ENCODE measurements at places on chromosomes 6 and 20.

DNA sequence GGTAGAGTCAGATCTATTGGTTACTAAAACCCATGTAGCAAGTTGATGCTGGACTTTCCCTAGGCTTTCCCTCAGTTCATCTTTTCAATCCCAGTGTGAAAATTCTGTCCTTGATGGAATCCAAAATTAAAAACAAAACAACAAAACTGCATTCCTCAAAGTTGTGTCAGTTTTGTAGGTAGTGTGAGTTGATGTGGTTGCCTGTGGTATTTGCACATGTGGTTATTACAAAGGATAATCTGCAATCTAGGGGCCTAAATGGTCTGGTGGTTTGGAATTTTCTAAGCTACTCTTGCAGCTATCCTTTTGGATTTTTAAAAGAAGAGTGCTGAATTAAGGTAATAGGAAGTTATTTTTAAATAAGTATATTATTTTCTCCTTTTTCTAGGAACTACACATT, 132.2 kb upstream of the SCGN start:
- no peak for DNase-seq

GRCh38 chr6:37802810-37803209, 16.7 kb upstream of the ZFAND3 start:
- no peak for DNase-seq

DNA sequence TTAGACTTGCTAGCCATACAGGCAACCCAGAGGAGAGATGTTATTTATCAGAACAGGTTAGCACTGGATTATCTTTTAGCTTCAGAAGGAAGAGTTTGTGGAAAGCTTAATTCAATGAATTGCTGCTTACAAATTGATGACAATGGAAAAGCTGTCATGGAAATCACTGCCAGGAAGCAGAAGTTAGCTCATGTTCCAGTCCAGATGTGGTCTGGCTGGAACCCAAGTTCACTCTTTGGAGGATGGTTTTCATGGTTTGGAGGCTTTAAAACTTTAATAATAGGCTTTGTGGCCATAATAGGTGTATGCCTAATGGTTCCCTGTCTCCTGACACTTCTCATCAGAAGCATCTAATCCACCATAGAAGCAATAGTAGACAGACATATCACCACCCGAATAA, 699.0 kb downstream of the PHF3 start:
- no peak for DNase-seq

DNA sequence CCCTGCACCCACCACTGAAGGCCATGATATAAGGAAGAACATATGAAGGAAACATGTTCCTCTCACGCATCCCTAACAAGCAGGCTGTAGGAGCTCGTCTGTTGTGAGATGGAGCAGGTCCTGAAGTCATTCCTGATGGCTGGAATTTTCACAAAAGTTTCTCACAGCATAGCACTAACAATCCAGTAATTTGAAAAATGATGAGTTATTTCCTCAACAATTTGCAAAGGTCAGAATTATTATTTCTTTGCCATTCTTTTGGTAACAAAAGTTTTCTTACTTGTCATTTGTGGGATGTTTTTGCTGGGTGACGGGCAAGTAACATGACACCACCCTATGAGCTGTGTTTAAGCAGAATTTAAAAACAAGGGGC, 27.6 kb upstream of the FRMD1 start:
- no peak for DNase-seq

GRCh38 chr6:111552958-111553357, 52.7 kb downstream of the TRAF3IP2 start:
- no peak for DNase-seq
